Substantia nigra (tissue), 51 donors: ENCODE measurements at places on chromosomes 1 and 21.

- DNase-seq: no peak
Observed at GRCh38 chr1:89816366-89816765, 4.5 kb upstream of the LRRC8D start.

DNA sequence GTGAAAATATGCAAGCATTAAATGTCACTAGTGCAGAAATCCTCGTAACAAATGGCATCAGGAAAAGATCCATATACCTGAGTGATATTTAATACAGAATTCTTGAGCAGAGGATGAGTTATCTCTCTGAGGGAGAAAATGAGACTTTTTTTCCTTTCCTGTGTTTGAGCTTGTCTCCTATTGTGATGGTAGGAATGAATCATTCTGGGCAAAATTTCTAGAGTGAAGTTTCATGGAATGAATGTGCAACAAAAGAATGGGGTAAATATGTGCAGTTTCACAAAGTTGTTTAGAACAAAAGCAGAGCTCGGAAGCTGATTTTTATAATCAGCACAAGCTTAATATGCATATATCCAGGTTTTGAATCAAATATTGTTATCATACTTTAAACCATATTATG, 4.6 kb downstream of the CTPS1 start:
- no peak for DNase-seq

DNA sequence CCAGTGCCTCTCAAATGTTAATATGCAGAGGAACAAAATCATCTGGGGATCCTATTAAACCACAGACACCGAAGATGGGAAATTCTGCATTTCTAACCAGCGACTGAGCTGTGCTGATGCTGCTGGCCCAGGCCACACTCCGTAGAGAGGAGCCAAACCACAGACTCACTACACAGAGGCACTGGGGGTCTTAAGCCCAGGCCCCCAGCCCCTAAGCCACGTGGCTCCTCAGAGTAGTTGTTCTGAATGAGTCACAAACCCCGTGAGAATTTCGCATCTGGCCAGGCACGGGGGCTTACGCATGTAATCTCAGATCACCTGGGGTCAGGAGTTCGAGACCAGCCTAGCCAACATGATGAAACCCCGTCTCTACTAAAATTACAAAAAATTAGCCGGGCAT, 2.8 kb upstream of the CELA2A start:
- no peak for DNase-seq

DNA sequence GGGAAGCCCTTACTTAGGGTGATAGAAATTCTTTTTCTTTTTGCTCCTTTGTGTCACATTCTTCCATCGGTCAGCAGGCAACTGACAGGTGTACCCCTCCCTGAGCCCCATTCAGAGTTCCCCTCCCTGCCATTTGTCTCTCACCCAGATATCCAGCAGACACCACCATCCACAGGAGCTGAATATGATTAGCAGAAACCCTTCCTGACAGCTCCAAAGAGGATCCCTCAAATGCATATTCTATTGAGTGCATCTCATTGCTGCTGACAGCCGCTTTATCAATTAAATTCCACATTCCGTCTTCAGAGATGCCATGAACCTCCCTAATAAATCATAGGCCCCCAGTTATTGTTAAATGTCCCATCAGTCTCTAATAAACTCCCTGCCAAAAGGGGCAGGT, 6.1 kb upstream of the DDX20 start:
- DNase-seq: no peak

DNA sequence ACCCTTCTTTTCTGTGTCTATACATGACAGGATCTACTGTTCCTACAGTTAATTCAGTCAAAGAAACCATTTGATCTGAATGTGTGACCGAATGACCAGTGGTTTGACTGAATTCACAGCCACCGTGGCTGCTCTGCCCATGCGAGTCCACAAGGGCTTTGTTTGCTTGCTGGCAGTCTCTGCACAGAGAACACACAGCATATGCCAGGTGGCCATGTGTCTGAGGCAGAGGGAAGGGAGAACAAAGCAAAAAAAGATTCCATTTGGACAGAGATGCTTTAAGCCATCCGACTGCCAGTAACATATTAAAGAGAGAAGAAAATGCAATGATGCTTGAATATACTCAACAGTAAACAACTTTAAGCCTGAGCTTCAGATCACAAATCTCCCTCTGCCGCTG, 737.8 kb upstream of the CXADR start:
- peak; percentile 54 for DNase-seq

GRCh38 chr1:106952776-106953175, 103.7 kb upstream of the PRMT6 start:
- no peak for DNase-seq

DNA sequence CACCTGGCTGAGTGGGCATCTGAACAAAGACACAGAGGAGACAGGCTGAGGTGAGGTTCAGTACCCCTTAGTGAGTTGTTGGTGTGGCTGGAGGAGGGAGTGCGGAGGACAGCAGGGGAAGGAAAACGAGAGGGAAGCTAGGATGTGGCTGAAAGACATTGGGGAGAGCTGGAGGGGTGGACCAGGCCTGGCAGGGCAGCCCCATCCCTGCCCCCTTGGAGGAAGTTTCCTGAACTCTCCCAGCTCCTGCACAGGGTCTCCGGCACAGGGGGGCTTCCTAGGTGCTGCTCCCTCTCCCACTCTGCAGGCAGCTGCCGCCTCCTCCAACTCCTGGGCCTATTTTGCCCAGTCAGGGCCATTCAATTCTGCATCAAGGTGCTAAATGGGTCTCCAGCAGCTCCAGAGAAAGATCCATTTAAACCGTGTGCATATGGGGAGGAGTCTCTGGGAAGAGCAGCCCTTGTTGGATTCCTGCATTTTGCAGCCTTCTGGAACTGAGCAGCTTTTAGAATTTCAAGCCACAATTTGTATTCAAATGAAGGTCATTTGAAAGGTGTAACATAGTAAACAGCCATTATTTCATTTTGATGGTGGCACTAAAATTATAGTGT, 193.9 kb downstream of the CAMTA1 start:
- DNase-seq: no peak

GRCh38 chr1:22788254-22788661, 77.6 kb downstream of the EPHB2 start:
- DNase-seq: no peak

GRCh38 chr1:47194311-47194710, 4.5 kb upstream of the PDZK1IP1 start:
- DNase-seq: no peak

DNA sequence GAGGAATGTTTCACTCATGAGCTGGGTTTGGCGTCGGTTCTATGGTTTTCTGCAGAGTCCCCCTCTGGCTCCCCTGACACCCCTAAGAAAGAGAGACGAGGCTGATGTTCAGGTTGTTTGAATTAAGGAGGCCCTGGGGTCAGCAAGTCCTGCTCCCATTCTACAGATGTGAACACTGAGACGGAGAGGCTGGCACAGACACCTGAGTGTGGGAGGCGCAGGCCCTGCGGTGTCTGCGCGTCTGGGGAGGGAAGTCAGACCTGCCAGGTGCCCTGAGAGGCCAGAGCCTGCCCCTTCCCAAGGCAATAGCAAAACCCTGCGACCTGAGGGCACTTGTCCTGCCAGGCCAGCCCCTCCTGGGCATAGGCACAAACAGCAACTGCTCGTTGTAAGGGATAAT, 47.7 kb downstream of the MEGF6 start:
- no peak for DNase-seq

DNA sequence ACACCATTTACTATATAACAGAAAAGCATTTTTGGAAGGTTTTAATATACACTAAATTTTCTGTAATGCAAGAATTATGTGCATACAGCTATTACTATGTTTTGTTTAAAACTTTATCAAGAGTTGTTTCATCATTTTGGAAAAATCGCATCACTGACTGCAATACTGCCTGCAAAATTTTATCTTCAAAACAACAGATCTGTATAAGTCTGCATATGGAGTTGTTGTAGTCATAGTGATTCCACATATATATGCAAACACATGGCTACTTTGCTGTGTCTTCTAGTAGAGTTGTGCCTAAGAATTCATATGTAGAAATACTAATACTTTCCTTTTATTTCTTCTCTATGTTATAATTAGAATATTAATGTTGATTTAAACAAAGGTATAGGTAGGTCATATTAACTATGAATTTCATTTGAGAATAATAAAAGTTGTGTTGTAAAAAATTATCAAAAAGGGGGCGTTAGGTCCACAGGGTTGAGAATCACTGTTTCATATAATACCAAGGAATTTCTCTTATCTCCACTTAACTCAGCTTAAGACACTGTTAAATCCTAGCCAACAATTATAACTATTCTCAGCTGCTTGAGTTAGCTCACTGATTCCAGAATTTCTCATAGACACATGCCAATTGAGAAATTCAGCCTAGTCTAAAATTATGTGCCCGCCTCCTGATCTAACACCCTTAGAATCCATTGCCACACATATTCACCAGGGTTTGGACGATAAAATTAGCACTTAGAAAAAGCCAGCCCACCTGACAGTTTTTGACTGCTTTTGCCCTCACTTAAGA, 22.9 kb upstream of the LAMC1 start:
- no peak for DNase-seq

DNA sequence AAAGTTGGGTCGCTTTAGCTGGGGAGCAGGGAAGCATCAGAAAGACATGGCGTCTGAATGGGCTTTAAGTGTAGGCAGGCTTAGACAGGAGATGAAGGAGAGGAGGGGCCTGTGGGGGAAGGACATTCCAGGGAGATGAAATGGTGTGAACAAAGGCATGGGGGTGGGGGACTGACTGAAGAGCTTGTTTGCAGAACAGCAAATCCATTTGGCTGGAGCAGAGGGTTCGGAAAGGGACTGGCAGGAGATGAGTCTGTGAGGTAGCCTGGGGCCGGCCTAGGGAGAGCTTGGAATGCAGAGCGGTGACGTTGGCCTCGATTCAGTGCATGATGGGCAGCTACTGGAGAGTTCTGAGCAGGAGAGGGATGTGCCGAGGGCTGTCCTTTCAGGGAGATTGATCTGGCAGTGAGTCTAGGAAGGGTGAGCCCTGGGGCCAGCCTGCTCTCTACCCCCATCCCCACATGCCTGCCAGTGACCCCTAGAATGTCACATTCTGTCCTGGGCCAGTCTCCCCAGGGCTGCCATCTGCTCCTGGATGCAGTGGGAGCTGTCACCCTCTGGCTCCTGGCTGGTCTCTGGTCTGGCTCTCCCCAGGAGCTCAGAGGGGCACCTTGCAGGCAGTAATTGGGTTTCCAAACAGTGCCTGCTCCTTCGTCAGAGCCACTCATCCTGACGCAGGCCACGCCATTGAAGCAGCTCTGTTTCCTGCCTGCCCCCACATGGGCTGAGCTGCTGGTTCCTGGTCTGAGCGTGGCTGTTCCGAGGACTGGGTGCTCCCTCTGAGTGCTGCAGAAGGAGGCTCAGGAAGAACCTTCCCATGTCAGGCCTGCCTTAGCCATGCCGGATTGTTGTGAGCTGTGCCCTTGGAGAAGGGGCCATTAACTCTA, 22.3 kb upstream of the TMEM222 start:
- peak; percentile 36 for DNase-seq

DNA sequence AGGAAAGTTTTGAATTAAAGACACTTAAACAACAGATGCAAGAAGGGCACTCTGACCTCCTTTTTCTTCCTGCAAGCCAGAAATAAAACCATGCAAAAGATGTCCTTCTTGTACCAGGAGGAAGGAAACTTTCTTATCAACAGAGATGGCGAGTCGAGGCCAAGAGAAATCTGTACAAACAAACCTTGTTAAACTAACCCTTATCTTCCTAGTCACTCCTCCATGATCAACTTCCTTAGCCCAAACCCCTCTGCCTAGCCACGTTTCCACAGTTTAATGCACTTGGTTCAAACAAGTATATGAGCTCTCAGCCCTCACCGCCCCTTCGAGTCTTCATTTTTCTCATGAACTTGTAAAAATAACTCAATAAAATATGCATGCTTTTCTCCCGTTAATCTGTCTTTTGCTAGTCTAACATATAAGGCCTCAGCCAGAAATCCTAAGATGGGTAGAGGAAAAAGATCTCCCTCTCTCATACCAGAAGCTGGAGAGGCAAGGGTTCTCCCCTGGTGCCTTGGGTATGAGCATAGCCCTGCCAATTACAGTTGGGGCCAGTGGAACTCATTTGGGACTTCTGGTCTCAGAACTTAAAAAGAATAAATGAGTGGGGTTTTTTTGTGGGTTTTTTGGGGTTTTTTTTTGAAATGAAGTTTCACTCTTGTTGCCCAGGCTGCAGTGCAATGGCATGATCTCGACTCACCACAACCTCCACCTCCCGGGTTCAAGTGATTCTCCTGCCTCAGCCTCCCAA, 141.7 kb upstream of the SOD1 start:
- no peak for DNase-seq

DNA sequence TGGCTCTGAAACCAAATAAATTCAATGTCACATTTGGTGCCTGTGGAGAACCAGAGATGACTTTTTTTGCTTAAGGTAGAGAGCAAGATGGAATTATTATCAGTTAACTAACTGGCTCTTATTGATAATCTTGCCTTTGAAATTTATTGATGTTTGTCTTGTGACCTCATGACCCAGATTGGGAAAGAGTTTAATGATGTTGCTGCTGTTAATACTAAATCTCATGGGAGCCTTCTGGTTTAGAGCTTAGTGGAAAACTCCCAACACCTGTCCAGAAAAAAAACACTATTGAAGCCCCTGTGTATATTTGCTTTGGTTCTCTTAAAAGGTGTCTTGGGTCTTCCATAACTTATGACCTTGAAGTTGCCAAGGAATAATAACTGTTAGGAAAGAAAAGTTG, 9.9 kb downstream of the CHTOP start:
- no peak for DNase-seq

GRCh38 chr1:5331101-5331500, 661.1 kb downstream of the NPHP4 start:
- no peak for DNase-seq

DNA sequence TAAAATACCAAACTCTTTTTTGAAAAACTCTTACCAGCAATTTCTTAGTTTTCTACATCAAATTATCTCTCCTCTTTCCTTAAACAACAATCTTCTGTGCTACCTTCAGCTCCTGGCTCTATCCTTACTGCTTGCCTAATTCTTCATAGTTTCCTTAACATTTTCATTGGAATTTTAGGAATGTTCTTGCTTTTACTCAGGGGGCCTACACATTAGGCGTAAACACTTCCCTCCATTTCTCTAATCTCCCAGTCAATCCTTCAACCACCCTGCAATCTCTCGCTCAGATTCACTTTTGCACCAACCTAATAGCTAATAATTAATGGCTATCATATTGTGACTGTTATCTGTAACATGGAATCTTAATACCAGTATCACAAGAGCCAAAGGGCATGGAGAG, 50.1 kb downstream of the ADAMTS5 start:
- DNase-seq: no peak

GRCh38 chr1:202643397-202644218, 66.6 kb downstream of the SYT2 start:
- DNase-seq: no peak

- DNase-seq: no peak
Observed at GRCh38 chr21:33202464-33203363, 27.0 kb upstream of the IFNAR2 start.

DNA sequence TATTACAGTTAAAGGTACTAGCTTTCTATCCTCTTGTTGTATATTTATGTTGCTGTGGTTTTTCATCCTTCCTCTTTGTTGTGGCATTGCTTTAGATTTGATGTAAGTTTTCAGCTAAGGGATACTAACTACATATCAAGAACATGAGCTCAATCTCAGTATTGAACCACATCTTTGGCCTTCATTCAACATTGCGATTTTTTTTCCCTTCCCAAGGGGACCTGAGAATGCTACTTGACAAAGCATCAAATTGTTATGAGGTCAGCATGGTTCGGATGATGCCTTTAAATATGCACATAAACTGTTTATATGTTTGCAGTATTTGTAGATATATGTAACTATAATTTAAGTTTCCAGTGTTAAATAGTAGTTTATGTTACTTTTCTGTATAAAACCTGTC, 31.7 kb upstream of the GPR88 start:
- DNase-seq: no peak
